ENCODE measurements at places on chromosomes 6 and 20.
A peak's percentile ranks its signal among the peaks of the same experiment; 100 is the strongest.

DNA sequence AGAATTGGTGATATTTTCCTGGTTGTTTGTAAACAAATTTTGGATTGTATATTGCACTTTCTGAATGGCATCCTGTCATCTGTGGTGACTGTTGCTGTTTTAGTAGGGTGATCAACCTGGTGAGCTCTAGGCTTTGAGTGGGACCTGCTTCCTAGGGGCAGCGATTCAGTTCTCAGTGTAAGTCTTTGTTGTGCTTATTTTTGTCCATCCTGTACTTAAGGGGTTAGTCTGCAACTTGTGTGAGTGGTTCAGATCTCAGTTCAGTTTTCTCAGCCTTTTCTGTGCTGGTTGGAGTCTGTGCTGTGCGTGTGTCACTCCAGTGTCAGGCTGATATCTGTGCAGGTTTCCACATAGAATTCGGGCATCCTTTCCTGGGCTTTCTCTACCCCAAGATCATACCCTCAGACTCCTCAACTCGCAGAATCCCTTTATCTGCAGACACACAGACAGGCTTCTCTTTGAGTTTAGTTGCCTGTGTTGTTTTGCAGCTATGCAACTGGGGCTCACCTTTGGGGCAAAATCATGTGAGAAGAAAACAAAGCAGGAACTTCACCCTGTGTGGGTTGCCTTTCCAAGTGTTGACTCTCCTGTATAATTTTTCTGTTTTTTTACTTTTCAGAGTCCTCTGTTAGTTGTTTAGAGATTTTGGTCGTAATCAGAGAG lies 177.7 kb downstream of the FARS2 start:
- no peak for DNase-seq

- no peak for DNase-seq
Measured at GRCh38 chr20:19251506-19251905, 39.1 kb downstream of the SLC24A3 start.

- no peak for DNase-seq
Measured at GRCh38 chr6:18247002-18247401, 17.3 kb downstream of the DEK start.

- DNase-seq: peak; percentile 88
Measured at GRCh38 chr6:44257025-44257752, at the start of gene SLC35B2. TSS of gene SLC35B2 (minus strand) at chr6:44257528. CDS start at chr6:44257410, 118 bp downstream.

DNA sequence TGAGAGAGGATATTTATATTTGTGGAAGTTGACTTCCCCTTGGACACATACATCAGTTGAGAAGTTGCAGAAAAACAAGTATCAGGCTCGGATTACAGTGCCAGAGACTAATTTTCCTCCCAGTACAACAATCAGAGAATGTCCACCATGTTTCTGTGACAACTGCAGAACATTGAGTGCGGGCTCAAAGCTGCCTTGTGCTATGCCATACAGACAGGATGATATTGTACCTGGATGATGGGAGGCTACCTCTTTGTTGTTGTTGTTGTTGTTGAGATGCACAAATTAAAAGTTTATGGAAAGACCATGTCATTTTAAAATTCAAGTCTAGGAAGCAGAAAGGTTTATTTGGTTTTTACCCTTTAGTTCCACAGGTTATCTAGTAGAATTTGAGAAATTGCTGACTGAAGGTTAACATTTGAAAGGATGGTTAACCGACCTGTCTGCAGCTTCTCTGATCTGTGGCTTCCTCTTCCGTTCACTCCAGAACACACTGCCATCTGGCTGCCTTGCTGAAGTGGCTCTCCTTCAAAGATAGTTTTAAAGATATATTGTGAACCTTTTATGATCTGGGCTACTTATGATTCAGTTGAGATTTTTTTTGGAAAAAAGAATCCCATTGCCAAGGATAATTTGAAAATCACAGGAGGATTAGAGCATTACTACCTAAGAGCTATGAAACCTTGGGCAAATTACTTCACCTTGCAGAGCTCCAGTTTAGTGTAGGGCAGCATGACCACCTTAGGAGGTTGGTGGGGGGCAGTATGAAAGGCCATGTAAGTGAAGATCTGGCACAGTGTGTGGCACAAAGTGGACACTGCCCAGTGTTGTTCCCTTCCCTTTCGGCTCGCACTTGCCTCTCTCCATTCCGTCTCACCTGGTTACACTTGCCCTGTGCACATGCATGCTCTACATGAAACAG lies 15.9 kb downstream of the TMEM200A start:
- no peak for DNase-seq

DNA sequence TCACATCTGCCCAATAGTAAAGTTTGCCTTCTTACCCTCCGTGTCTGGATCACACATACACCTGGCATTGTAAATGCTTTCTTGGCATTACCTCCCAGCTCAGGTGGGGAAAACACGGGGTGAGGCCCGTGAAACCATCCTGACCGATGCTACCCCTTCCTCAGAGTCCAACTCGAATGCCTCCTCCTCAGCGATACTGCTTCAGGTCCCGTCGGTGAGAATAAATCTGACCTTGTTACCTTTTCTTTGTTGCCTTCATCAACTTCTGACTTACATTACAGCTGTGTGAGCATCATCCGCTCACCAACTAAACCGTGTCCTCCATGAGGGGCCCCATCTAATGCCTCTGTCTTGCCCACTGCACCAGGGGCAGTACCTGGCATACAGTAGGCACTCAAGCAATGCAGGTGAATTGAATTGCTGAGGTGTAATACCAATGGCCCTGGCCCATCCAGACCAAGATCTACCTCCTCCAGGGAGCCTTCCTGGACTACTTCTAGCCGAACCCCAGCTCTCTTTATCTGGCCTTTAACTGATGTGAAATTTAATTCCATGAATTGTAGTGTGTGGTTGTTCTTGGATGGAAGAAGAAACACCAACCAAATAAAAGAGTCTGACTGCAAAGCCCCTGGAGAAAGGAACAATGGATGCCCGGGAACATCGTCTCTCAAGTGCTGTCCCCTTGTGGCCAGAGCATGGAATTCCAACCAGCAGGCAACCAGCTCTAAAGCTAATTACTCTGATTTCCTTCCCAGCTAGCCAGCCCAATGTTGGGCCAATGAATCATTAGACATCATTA lies 141.5 kb downstream of the ANKRD60 start:
- DNase-seq: peak; percentile 65

GRCh38 chr6:138498629-138499302 lies 528 bp downstream of the NHSL1 start:
- DNase-seq: no peak

DNA sequence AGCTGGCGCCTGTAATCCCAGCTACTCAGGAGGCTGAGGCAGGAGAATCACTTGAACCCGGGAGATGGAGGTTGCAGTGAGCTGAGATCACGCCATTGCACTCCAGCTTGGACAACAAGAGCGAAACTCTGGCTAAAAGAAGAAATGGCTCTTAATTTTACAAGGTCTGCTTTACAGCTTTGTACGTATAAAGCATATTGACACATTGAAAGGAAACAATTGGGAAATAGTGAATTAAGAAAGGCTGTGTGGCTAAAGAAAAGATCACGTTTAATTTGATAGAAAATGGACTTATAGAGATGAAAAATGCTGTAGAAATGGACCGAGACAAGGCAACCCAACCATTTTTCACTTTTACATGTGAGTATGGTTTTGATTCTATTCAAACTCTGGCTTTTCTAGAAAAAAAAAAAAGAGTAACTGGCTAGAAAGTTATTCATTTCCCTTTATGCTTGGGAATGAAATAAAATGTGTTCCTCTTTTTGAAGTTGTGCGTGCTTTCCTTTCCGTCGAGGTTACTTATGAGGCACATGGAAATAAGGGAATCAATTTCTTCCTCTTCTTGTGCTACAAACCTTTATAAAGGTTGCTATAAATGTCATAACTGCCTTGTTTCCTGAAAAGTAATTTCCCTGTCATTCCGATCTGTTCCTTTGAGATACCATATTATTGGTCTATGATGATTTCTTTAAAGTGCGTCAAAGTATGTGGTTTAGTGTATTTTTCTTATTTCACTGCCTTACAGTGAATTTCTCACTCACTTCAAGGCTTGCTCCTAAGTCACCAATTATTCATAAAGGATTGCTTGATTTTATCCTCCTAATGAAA lies 29.4 kb downstream of the PFDN4 start:
- DNase-seq: no peak

DNA sequence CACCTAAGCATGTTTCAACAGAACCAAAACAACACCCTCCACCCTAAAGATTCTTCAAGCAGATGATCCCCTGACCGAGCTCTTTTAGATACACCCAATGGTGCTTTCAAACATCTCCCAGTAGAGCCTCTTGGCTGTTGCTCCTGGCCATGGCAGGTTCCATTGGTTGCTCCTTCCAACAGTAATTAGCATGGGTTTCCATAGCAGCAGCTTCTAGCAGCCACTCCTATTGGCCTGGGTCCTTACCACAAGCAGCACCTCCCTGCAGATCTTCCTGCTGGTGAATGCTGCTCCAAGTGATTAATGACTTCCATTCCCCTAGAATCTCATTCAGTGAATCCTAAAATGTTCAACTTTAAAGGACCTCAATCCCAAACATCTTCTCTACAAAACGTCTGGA lies 13.9 kb downstream of the CCN2 start:
- no peak for DNase-seq

GRCh38 chr6:113146878-113147277 lies 710.3 kb upstream of the MARCKS start:
- DNase-seq: no peak
